Globus pallidus (tissue), 1 donor: ENCODE measurements at places on chromosomes 12 and 14.

- no peak for DNase-seq
Observed at GRCh38 chr12:93970900-93971688, 177.3 kb upstream of the PLXNC1 start.

GRCh38 chr12:32650508-32650907 lies 28.6 kb upstream of the DNM1L start:
- DNase-seq: no peak

DNA sequence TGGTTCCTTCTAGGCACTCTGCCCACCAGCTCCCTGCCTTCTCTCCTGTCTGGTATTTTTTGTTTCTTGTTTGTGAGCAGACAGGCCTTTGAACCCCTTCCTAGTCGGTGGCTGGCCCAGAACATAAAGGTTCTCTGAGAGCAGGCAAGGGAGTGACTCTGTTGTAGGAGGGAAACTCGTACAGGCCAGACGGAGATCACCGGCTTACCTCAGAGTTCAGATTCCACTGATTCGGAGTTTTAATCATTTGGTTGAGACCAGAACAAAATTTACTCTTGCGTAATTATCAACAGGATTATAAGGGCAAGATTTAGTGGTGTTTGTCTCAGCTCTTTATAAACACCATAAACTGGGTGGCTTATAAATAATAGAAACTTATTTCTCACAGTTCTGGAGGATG lies 128.3 kb downstream of the PLXNC1 start:
- DNase-seq: no peak

- DNase-seq: no peak
Observed at GRCh38 chr12:57237596-57237931, 8.1 kb downstream of the SHMT2 start.

GRCh38 chr12:3168223-3169221 lies 91.3 kb downstream of the TSPAN9 start:
- no peak for DNase-seq

GRCh38 chr12:78260976-78261375 lies 430.3 kb downstream of the NAV3 start:
- no peak for DNase-seq

GRCh38 chr12:25256826-25257225 lies 6.1 kb upstream of the KRAS start:
- DNase-seq: no peak

- no peak for DNase-seq
Observed at GRCh38 chr14:98926801-98927200, 345.2 kb downstream of the BCL11B start.

DNA sequence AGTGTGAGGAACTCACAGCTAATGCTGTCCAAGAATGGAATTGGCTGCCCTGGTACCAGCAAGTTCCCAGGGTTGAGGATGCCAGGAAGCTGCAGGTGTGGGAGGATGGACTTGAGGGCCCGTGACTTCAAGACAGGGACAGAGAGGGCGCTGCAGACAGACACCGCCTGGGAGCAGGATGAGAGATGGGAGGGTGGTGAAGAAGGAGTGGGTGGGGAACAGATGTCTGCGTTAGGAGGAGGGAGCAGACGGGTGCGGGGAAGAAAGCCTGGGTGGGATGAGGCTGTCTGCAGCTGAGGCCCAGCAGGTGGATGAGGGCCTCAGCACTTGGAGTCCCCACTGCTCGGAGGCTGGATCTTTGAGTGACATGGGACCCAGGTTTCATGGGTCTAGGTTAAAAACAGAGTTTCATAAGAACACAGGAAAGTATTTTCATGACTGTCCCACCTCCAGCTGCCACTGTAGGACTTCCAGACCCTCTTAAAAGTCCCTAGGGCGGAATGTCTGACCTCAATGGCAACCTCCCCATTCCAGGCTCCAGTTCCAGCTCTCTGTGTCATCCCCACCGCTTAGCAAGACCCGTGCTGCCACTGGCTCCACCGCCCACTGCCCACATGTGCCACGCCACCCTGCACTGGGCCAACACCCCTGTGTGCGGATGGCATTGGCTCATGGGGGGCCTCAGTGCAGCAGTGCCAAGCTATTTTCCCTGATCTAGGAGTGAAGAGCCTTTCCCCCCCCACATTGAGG lies 70.3 kb upstream of the SCN8A start:
- no peak for DNase-seq

DNA sequence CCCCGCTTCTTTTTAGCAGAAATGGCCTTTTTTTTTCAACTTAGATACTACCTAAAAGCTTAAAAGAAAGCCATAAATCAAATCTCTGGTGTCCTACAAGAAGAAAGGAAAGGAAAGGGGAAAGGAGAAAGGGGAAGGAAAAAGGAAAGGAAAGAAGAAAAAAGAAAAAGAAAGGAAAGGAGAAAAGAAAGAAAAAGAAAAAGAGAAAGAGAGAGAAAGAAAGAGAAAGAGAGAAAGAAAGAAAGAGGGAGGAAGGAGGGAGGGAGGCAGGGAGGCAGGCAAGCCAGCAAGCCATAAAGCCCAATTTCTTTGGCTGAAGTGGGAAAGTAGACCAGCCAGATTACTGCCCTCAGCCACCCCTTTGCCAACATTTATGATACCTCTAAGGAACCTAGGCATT lies 32.5 kb upstream of the SLC6A13 start:
- DNase-seq: no peak

DNA sequence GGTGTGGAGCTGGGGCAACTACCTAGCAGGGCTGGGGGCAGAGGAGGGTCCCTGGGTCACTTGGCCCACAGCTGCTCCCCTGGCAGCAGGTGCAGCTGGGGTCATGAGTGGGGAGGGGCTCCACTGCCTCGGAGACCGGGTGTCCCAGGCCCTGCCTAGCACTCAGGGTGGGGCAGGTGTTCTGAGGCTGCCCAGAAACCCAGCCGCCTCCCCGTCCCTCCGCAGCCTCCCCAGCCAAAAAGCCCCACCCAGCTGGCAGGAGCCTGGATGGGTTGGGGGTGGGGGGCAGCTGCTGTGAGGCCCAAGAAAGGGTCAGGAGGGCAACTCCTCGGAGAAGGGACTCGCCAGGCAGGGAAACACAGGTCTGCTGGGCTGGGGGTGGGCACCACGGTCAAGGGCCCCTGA lies 11.2 kb downstream of the AHNAK2 start:
- DNase-seq: no peak
